ENCODE measurements at places on chromosomes 3 and 15. TPM values are rescaled to one million over a fixed set of nuclear protein-coding genes. Genes with fewer than 3 reads are reported as not detected.

GRCh38 chr3:128553560-128553959 lies 60.6 kb upstream of the GATA2 start:
- peaks cover 13% of the 10 kb centered on the region for H3K27me3 ChIP-seq
- DNase-seq, result no peak
- no peaks in the 10 kb centered on the region for H3K36me3 ChIP-seq
- H3K4me1 ChIP-seq, result no peaks in the 10 kb centered on the region

DNA sequence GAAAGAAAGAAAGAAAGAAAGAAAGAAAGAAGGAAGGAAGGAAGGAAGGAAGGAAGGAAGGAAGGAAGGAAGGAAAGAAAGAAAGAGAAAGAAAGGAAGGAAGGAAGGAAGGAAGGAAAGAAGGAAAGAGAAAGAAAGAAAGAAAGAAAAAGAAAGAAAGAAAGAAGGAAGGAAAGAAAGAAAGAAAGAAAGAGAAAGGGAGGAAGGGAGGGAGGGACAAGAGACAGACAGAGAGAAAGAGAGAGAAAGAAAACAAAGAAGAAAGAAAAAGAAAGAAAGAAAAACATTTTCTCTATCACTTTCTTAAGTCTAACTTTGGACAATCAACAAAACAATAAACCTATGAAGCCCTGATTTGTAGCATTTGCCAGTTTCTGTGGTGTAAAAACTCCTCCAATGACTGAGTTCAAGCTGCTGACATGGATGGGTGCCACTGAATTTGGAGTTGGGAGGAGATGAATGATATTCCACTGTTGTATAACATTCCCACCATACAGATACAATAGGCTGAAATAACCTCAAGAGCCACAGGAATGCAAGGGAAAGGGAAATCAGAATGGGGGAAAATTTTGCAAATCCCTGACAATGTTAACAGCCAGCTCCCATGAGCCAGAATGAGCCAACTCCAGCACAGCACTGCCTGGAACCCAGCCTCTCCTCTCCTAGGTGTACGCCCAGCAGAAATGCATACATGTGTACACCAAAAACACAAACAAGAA lies 15.0 kb upstream of the RTP3 start:
- no peak overlapping the region for H3K27ac ChIP-seq
- H3K4me3 ChIP-seq, result no peak overlapping the region
- H3K36me3 ChIP-seq, result no peaks in the 10 kb centered on the region
- no peaks in the 10 kb centered on the region for H3K4me1 ChIP-seq
- no peaks in the 10 kb centered on the region for H3K27me3 ChIP-seq

DNA sequence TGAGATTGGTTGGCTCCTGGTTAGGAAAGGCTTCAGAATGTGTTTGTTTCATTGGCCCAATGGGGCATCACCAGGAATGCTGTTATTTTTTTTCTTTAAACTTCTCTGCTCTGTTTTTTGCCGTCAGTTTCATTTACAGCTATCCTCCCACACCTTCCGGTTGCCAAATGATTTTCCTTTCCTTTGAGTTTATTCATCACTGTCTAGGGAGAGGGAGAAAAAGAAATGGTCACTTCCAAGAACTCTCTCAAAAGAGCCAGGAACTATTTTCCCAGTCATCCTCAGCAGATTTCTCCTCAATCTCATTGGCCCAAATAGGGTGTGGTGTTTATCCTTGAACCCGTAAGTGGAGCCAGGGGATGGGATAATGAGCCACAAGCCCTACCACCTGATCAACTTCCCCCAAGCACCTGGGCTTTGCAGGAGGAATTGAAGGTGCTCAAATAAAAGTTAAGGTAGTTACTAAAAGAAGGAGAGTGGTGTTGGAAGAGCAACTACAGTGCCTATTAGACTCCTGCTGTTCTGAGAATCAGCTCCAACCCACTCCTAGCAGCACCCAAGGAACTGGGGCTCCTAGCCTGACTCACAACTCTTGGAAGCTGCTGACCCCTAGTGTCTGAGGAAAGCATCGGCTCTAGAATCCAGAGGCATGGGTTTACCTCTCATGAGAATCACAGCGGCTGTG lies 183.8 kb upstream of the IL12A start:
- DNase-seq, result peak; percentile 90
- no peak overlapping the region for H3K4me3 ChIP-seq

GRCh38 chr15:40235201-40235885 lies 3.5 kb upstream of the PAK6 start:
- H3K4me3 ChIP-seq, result no peak overlapping the region
- peaks cover 12% of the 10 kb centered on the region for H3K4me1 ChIP-seq
- no peak for DNase-seq
- no peaks in the 10 kb centered on the region for H3K36me3 ChIP-seq
- H3K27ac ChIP-seq, result peak overlapping the region; percentile 14
- peaks cover 20% of the 10 kb centered on the region for H3K27me3 ChIP-seq

DNA sequence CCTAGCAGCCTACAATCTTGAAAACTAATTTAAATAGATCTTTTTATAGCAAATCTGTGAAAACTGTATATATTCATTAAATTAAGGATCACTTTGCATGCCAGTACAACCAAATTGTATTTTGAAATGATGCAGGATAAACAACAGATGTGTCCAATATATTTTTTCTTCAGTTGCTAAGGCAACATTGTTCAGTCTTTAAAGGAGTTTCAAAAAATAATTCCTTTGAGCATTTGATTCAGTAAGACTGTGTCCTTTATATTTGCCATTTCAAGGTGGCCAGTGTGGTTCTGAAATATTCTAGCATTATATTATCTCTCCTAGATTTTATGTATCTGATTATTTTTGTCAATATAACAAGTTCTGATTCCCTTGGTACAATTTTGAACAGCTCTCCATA lies 254.7 kb downstream of the PLOD2 start:
- H3K27me3 ChIP-seq, result no peaks in the 10 kb centered on the region
- no peaks in the 10 kb centered on the region for H3K4me1 ChIP-seq
- no peaks in the 10 kb centered on the region for H3K36me3 ChIP-seq
- no peak overlapping the region for H3K4me3 ChIP-seq

- no peaks in the 10 kb centered on the region for H3K27me3 ChIP-seq
- no peak overlapping the region for H3K27ac ChIP-seq
- DNase-seq, result no peak
- H3K36me3 ChIP-seq, result no peaks in the 10 kb centered on the region
- H3K4me3 ChIP-seq, result no peak overlapping the region
Observed at GRCh38 chr15:32042269-32042972, 12.1 kb downstream of the CHRNA7 start.

GRCh38 chr3:10941972-10942371 lies 50.6 kb upstream of the SLC6A1 start:
- no peaks in the 10 kb centered on the region for H3K4me1 ChIP-seq
- H3K27ac ChIP-seq, result no peak overlapping the region
- H3K36me3 ChIP-seq, result no peaks in the 10 kb centered on the region
- no peak for DNase-seq
- H3K4me3 ChIP-seq, result no peak overlapping the region

DNA sequence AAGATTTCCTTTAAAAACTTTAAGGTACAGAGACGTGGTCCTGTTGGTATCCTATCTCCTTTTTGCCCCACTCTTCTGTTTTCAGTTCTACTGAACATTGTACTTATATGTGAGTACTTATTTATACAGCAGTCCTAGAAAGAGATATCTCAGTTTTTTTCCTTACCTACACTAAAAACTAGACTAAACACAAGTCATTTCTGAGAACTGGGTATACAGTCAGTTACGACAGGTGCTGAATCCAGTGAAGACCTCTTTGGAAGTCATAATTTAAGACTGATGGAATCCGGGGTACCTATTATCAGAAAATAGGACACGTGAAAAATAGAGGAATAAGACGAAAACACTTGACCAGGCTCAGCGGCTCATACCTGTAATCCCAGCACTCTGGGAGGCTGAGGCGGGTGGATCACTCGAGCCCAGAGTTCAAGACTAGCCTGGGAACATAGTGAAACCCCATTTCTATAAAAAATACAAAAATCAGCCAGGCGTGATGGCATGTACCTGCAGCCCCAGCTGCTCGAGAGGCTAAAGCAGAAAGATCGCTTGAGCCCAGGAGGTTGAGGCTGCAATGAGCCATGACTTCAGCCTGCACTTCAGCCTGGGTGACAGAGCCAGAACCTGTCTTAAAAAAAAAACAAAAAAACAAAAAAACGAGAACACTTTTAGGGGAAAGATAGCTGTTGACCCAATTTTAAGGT lies 76.3 kb downstream of the KLHL25 start:
- no peak for DNase-seq
- no peaks in the 10 kb centered on the region for H3K27me3 ChIP-seq
- no peaks in the 10 kb centered on the region for H3K4me1 ChIP-seq
- no peak overlapping the region for H3K4me3 ChIP-seq

- peaks cover 17% of the 10 kb centered on the region for H3K4me1 ChIP-seq
- H3K27ac ChIP-seq, result peak overlapping the region; percentile 30
- H3K4me3 ChIP-seq, result no peak overlapping the region
- no peaks in the 10 kb centered on the region for H3K27me3 ChIP-seq
- no peaks in the 10 kb centered on the region for H3K36me3 ChIP-seq
- no peak for DNase-seq
Observed at GRCh38 chr3:31892916-31893573, 88.0 kb downstream of the OSBPL10 start.

- H3K27me3 ChIP-seq, result no peaks in the 10 kb centered on the region
- peak overlapping the region; percentile 18 for H3K27ac ChIP-seq
- H3K4me1 ChIP-seq, result no peaks in the 10 kb centered on the region
- H3K36me3 ChIP-seq, result peaks cover 6% of the 10 kb centered on the region
- no peak overlapping the region for H3K4me3 ChIP-seq
Observed at GRCh38 chr3:42666022-42666421, 12.5 kb downstream of the ZBTB47 start.

- no peak overlapping the region for H3K4me3 ChIP-seq
- H3K36me3 ChIP-seq, result no peaks in the 10 kb centered on the region
- H3K27ac ChIP-seq, result no peak overlapping the region
- H3K4me1 ChIP-seq, result peaks cover 17% of the 10 kb centered on the region
- no peak for DNase-seq
- H3K27me3 ChIP-seq, result no peaks in the 10 kb centered on the region
Observed at GRCh38 chr15:39511916-39512260, 69.0 kb upstream of the THBS1 start.

DNA sequence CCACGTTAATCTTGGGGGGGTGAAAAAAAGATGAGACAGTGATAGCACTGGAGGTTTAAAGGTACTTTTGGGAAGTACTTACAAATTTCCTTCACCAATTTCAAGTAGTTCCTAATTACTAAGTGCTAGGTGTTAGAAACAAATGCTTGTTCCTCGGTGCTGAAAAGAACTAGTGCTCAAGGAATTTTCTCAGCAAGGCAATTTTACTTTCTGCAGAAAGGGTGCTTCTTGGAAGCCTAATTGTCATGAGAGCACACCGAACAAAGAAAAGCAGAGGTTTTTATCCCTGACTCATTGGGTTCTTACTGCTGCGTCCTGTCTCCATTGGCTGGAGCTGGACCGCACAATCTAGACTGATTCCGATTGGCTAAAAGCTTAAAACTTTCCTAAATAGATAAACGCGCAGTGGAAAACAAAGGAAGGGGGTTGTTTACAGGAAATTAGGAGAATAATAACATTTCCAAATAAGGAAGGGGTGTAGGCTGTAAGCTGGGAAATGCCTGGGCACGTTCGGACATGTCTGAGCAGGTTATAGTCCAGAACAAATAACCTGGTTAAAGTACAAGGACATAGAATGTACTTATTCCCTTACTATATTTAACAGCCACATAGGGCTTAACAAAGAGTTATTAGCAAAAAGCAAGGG lies 49.6 kb downstream of the CHD2 start:
- H3K36me3 ChIP-seq, result peaks cover 62% of the 10 kb centered on the region
- no peak overlapping the region for H3K4me3 ChIP-seq
- no peak for DNase-seq
- no peaks in the 10 kb centered on the region for H3K4me1 ChIP-seq
- H3K27ac ChIP-seq, result no peak overlapping the region

GRCh38 chr3:7876741-7877297 lies 624.8 kb upstream of the LMCD1 start:
- H3K36me3 ChIP-seq, result no peaks in the 10 kb centered on the region
- no peaks in the 10 kb centered on the region for H3K27me3 ChIP-seq
- H3K27ac ChIP-seq, result no peak overlapping the region
- H3K4me3 ChIP-seq, result no peak overlapping the region

- H3K4me1 ChIP-seq, result no peaks in the 10 kb centered on the region
- H3K4me3 ChIP-seq, result no peak overlapping the region
- H3K27me3 ChIP-seq, result no peaks in the 10 kb centered on the region
- H3K36me3 ChIP-seq, result no peaks in the 10 kb centered on the region
Observed at GRCh38 chr15:84057714-84058331, 177.8 kb upstream of the GOLGA6L4 start.

- DNase-seq, result no peak
- H3K36me3 ChIP-seq, result peaks cover 46% of the 10 kb centered on the region
- H3K27ac ChIP-seq, result no peak overlapping the region
Observed at GRCh38 chr3:142356818-142357217, 91.0 kb downstream of the XRN1 start.

GRCh38 chr3:33042668-33043067 lies 54.3 kb downstream of the GLB1 start:
- no peak overlapping the region for H3K27ac ChIP-seq
- no peak for DNase-seq
- H3K27me3 ChIP-seq, result no peaks in the 10 kb centered on the region
- H3K4me1 ChIP-seq, result no peaks in the 10 kb centered on the region

GRCh38 chr3:131550562-131551465 lies 48.0 kb upstream of the MRPL3 start:
- H3K4me3 ChIP-seq, result no peak overlapping the region
- H3K27me3 ChIP-seq, result no peaks in the 10 kb centered on the region
- no peak overlapping the region for H3K27ac ChIP-seq

DNA sequence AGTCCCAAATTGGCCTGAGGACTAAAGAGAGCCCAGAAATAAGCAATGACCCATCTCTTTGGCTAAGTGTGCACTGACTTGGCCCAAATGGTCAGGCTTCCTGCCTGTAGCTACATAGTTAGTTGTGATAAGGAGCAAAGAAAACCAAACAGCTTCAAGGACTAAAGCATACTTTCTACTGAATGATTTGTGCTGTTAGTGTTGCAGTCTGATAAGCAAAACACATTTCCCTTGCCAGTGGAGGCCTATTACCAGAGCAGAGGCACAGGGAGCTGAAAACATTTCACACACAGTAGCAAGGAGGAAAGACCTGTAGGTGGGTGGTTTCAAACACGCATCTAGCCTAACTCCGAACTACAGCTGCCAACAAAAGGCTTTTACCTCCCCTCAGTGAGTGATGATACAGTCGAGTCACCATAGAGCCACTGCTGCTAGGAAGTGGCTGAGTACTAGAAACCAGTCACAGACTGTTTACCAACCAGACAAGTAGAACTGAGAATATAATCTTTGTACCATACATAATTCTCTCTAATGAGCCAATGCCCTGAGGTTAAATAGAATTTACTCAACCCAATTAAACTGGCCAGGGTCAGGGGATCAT lies 222.3 kb upstream of the THBS1 start:
- H3K36me3 ChIP-seq, result no peaks in the 10 kb centered on the region
- peaks cover 20% of the 10 kb centered on the region for H3K4me1 ChIP-seq
- H3K27me3 ChIP-seq, result no peaks in the 10 kb centered on the region
- DNase-seq, result peak; percentile 77

GRCh38 chr3:21059404-21059803 lies 691.6 kb downstream of the ZNF385D start:
- DNase-seq, result no peak
- H3K27me3 ChIP-seq, result no peaks in the 10 kb centered on the region
- no peaks in the 10 kb centered on the region for H3K4me1 ChIP-seq
- H3K27ac ChIP-seq, result no peak overlapping the region
- no peaks in the 10 kb centered on the region for H3K36me3 ChIP-seq

- no peak for DNase-seq
- no peaks in the 10 kb centered on the region for H3K36me3 ChIP-seq
- H3K4me1 ChIP-seq, result no peaks in the 10 kb centered on the region
- no peak overlapping the region for H3K27ac ChIP-seq
Observed at GRCh38 chr3:6079561-6080179, 781.2 kb upstream of the GRM7 start.

Gene OR5K2
- total RNA-seq, result not detected

Gene EMC7
- total RNA-seq, result 46.0 TPM

Gene PLA2G4D
- not detected for total RNA-seq

Gene TEX55
- total RNA-seq, result not detected

Gene IQCB1
- 20.2 TPM for total RNA-seq
